Ureter (tissue), 1 donor: ENCODE measurements at places on chromosomes 13 and 19. TPM values are rescaled to one million over a fixed set of nuclear protein-coding genes. Genes with fewer than 3 reads are reported as not detected.

DNA sequence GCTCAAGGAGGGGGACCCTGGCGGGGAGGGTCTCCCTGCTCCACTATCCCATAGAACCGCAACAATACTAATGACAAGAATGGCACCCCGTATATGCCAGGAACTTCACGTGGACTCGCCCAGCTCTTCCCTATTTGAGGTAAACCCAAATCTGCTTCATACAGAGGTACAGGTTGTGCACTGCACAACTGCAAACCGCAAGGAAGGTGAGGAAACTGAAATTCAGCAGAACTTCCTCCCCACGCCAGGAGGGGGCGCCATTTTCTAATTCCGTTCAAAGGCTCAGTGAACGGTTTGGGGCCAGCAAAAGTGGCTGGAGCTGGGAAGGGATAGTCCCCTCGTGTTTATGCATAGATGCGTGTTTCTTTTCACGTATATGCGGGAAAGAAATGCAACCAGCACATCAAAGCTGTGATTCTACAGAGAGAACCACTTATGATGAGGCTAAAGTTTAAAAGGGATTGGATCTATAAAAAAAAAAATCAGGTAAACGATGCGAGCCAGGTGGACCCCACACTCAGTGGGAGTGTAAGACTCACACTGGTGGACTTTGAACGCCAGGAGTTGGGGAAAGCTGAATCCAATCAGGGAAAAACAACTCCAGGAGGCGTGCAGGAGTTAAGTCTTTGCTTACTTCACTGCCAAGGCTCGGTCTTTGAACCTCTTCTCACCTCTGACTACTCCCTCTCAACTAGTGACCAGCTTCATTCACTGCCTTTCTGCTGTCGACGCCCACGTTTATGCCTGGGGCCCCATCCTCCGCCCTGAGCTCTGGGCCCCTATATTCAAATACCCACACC lies 20.3 kb downstream of the C19orf81 start:
- DNase-seq: no peak

The COX7A1 gene
- total RNA-seq: 66.7 TPM

GRCh38 chr19:49498475-49498874 lies 2.2 kb downstream of the RPS11 start:
- DNase-seq: no peak

GRCh38 chr13:31224174-31224669 lies 24.4 kb downstream of the B3GLCT start:
- no peak for DNase-seq

GRCh38 chr19:54694648-54695047 lies 29.6 kb upstream of the KIR3DL3 start:
- DNase-seq: no peak

- no peak for DNase-seq
Observed at GRCh38 chr13:34358811-34359513, 541.0 kb downstream of the RFC3 start.

The DNM2 gene
- 352 TPM for total RNA-seq

The KLC3 gene
- 1.3 TPM for total RNA-seq

GRCh38 chr19:2021453-2022140 lies 6.1 kb upstream of the BTBD2 start:
- DNase-seq: no peak
